OCI-LY7 (cell line): ENCODE measurements at places on chromosomes 16 and 17.

DNA sequence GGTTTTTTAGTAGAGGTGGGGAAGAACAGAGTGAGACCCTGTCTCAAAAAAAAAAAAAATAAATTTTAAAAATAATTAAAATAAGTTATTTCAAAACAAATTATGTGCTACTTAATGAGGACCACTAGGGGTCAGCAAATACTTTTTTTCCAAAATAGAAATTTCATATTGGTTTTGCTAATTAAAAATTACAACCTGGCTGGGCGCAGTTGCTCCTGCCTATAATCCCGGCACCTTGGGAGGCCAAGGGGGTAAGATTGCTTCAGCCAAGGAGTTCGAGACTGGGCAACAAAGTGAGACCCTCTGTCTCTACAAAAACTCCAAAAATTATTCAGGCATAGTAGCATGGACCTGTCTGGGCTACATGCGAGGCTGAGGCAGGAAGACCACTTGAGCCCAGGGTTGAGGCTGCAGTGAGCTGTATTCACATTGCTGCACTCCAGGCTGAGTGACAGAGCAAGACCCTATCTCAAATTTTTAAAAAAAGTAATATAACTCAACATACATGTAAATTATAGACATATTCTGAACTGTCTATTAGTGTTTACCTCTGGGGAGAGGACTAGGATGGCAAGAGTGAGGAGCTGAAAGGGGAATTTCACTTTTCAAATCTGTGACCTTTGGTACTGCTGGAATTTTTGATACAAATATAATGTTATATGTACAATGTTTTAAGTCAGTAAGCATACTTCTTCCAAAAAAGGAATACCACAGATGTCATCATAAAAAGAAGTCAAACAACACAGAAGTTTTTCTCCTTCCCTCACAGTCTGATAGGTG, 8.1 kb downstream of the MEIOB start:
- peak; percentile 55 for DNase-seq

DNA sequence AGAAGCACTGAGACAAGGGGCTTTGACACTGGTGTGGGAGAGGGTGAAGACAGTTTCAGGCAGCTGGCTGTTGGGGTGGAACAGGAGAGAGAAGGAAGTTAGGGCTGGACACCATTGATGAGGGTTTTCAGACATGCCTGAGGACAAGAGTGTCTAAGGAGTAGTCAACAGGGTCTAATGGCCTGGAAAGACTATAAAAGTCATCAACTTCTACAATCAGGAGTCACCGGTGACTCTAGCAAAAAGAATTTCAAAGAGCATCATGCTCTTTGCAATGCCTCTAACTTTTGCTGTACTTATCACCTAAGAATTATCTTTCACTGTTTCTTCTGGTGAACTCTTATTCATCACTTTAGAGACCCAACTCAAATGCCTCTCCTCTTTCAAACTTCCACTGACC, 213.9 kb downstream of the C16orf78 start:
- DNase-seq, result no peak

- peak; percentile 37 for DNase-seq
Observed at GRCh38 chr17:1294157-1294717, 14.8 kb downstream of the TRARG1 start.

- DNase-seq, result no peak
Observed at GRCh38 chr16:70255574-70255973, 3.8 kb upstream of the EXOSC6 start.

DNA sequence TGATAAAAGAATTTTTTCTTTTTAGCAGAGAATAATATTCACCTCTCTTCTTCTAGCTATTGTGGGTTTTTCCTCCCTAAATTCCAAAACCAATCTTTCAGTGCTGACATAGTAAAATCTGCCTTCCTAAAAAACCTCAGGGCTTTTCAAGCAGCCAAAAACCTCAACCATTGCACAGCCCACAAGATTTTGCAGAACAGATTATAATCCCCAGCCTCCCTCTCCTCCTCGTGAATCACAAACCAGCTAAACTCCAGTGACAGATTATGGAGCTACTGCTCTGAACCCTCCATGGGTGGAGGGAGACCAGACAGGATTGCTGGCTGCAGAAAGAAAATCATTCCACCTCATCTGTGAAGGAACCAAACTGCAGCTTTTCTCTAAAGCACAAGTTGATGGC, 341.6 kb downstream of the SOX9 start:
- DNase-seq, result no peak

DNA sequence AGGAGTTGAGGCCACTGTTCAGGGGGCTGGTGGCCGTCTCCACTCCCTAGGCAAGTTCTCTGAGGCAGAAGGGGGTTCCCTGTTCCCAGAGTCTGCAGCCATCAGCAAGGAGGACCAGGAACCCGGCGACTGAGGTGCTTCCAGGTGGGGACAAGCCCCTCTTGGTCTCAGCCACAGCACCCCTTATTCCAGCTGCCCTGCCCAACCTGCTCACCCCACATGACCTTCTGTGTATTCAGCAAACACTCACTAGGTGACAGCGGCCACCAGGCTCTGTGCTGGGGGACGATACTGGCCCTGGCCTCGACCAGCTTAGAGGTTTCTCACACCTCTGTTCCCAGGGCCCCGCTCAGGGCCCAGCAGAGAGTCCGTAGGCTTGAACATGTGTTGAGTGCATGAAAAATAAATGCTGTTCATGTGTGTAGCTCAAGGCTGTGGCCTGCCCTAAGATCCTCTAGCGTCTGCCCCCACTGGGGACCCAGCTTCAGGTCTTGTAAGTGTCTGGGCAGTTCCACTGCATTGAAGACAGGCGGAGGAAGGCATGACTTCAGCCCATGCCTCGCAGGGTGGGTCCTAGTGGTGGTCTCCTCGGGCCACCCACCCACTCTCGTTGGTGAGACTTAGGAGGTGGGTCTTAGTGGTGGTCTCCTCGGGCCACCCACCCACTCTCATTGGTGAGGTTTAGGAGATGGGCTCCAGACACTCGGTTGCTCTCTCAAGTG, 44.2 kb downstream of the NT5M start:
- no peak for DNase-seq

GRCh38 chr16:71794018-71794417, 14.6 kb downstream of the AP1G1 start:
- no peak for DNase-seq

- no peak for DNase-seq
Observed at GRCh38 chr16:69922200-69922599, 28.9 kb upstream of the CLEC18A start.

- no peak for DNase-seq
Observed at GRCh38 chr16:66979011-66979717, 9.2 kb upstream of the CES4A start.

DNA sequence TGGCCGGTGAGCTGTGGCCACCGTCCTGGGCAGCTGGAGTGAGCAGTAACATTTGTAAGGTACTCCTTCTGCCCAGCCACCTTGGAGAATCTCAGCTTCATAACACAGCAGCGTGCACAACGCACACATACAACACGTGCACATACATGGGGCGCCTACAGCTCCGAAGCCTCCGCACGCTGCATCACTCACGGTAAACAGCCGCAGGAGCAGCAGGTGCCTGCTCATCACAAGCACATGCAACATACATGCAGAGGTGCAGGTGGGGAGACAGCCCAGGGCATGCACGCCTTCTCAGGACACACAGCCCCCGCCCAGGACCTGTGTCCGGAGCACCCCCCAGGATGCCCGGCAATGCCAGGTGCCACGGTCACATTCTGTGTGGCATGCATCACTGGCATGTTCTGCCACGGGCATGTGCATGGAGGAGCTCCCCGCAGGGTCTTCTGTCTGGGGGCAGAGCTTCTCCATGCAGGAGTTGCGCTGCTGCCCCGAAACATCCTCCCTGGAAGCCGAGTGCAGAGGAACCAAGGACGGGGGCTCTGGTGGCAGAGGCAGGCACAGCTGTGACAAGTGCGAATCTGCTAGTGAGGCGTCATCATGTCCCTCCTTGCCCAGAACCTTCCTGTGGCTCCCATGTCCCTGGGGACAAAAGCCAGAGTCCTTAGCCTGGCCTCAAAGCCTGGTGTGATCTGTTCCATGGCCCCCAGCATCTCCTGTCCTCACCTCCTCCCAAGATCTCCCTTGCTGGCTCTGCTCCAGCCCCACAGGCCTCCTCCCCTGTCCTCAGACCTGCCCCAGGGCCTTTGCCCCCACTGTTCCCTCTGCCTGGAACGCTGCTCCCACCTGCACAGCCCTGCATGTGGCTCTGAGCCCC, 184.0 kb upstream of the GSE1 start:
- no peak for DNase-seq

DNA sequence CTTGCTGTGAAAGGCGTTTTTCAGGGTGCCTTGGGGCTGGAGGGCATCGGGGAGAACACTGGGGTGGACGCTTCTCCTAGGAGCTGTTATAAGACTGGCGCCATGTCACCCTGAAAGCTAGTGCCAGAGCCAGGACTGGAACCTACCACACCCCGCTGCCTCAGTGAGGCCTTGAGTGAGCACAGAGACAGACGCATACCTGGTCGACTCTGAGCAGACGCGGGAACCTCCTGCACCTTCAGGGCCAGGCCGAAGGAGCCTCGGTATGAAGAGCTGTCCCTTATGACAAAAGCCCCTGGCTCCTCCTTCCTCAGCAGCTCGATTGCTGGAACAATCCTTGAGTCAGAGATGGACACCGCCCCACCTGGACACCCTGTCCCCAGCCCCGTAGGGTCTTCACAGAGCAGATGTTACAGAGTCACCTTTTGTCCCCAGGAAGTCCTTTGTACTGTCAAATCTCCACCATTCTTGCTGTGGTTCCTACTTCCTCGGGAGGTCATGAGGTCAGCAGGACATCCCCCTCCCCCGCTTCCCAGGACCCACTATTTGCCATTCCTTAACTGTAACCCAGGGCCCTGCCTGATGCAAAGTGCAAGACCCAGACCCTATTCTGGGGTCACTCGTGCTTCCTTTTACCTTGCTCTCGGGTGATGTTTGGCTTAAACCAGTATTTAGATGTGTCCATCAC, 17.0 kb downstream of the TNS4 start:
- DNase-seq, result no peak

GRCh38 chr17:58324409-58325288, 3.9 kb downstream of the TSPOAP1 start:
- DNase-seq, result no peak

- DNase-seq, result no peak
Observed at GRCh38 chr16:17426451-17426850, 44.3 kb downstream of the XYLT1 start.

GRCh38 chr17:50721194-50722010, 2.0 kb downstream of the LUC7L3 start:
- DNase-seq, result peak; percentile 67

DNA sequence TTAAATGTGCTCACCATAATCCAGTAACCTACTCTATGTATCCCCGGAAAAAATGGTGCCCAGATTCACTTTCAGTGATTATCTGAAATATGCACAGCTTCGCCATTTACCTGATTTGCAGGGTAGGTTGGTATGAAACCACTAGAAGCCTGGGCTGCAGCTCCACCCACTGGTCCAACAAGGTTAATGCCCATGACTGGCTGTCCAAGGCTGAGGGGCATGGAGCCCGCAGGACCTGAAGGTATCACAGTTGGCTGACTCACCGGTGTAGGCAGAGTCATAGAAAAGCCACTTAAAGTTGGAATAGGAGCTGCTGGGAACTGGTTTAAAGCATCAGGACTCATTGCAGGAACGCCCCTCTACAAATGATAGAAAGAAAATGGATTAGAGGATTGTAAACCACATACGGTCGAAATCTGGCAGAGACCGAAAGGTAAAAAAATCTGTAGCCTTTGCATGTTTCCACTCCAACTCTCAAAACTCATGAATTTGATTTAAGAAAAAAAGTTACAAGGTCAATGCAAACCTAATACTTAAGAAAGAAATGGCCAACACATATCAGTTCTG, 38.6 kb downstream of the SYNRG start:
- DNase-seq, result peak; percentile 57

- no peak for DNase-seq
Observed at GRCh38 chr16:67580202-67580601, 17.9 kb downstream of the CTCF start.

DNA sequence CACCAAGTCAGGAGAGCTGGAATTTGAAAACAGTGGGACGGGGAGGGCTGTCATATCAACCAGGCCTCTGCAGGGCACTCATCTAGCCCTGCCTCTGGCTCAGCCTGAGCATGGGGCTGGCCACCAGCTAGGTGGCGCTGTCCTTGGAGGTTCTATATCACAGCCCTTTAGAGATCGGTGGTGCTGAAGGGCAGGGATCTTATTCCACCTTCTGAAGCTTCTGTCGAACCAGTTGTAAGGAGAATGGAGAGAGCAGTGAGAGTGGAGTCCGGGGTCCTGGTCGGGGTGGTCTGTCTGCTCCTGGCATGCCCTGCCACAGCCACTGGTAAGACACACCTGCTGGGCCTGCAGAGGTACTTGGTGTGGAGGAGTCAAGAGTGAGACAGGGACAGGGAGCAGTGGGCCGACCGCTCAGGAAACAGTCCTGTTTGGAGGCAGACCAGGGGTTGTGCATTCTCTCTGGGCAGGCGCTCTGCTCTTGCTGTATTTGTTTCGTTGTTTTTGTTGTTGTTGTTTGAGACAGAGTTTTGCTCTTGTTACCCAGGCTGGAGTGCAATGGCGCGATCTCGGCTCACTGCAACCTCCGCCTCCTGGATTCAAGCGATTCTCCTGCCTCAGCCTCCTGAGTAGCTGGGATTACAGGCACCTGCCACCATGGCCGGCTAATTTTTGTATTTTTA, at the start of gene CES3:
TSS of gene CES3 (plus strand) at position 202 of the 680 bp plus-strand sequence. CDS start at position 244, 42 bp downstream.
- DNase-seq, result peak; percentile 80

- no peak for DNase-seq
Observed at GRCh38 chr16:89437991-89438390, 52.4 kb downstream of the ANKRD11 start.

DNA sequence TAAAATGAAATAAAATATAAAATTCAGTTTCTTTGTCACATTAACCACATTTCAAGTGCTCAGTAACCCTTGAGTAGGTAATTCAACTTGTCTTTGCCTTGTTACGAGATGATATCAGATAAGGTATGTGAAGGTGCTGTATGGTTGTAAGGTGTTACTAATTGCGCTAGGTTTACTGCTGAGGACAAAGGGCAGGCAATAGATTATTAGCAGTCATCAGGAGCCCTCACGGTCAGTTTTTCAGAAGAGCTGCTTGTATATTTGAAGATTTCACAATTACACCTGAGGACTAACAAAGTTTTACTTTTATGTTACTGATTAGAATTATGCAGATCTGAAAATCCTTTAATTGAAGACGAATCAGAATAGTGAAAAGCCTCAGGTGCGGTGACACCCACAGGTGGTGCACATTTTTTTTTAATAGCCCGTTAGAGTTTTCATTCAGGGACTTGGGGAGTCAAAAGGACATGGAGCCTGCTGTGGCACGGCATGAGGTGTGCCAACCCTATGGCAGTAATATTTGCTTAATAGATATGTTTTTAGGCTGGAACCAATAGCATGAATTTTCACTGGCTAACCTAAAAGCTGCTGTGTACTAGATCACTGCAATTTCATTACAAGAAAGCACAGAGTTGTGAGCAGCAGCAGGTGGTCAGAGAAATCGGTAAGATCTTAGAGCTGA, 16.4 kb downstream of the NDEL1 start:
- DNase-seq, result no peak
